ENCODE measurements at places on chromosomes 2 and 18.
A peak's percentile ranks its signal among the peaks of the same experiment; 100 is the strongest.

DNA sequence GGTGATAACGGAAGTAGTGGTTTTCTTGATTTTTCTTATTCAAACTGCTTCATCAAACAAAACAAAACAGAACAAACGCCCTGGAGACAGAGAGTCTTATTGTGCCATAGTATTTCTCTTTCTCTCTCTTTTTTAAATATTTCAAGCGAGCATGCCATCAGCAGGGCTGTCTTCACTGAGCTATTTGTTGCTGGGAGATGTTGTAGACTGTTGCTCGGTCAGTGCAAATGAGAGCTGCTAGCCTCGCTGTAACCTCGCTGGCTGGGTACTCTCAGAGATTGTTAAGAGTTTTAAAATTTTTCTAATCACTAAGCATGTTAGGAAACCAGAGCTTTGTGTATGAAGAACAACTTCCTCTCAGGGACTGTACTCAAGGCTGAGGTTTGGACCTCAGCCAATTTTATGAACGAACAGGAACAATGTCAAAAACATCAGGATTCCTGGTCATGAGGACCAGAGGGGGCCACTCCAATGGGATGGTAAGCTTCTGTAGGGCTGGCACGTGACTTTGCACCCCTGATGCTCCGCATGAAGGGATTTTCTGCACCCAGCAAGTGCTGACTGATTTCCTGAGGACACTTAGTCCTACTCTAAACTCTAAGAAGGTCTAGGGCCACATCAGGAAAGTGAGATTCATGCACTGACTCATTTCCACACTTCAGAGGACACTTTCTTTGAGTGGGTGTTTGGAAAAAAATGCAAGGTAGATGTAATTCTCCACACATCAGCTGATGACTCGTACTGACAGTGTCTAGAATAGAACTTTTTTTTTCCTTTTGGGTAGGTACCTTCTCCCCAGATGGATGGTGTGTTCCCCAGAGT lies 59.8 kb upstream of the IL1R1 start:
- peak; percentile 40 for DNase-seq

GRCh38 chr18:74266161-74266560 lies 25.6 kb downstream of the CYB5A start:
- no peak for DNase-seq

DNA sequence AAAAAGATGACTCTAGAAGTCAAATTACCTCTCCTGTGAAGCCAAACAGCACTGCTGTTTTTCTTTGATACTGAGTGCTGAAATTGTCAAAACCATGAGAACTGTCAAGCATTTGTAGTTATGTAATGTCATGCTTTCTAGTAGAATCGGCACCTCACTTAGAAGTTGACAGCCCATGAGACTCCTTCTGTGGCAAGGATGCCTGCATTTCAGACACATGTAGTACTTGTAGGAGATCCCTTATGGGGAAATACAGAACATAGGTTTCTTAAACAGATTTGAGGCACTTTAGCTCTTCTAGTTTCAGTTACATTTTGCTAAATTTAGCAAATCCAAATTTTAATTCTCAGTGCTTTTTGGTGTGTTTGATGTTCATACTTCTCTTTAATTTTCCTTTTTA lies 15.7 kb downstream of the ZNF407 start:
- DNase-seq, result no peak

DNA sequence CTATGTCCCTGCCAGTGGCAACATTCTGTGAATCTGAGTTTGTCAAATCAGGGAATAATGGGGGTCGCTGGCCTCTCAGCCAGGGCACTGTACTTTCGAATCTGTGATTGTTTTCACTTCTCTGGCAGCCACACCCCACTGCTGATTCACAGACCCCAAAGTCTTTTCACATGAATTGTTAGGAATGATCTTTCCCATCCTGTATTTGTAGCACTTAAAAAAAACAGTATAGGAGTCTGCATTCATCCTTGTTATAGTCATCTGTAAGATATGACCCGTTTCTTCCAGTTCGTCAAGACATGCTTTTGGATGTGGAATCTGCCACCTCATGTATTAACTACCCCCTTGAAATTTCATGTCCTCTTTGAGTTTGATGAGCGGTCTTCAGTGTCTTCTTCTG lies 928 bp downstream of the NAGK start:
- no peak for DNase-seq

DNA sequence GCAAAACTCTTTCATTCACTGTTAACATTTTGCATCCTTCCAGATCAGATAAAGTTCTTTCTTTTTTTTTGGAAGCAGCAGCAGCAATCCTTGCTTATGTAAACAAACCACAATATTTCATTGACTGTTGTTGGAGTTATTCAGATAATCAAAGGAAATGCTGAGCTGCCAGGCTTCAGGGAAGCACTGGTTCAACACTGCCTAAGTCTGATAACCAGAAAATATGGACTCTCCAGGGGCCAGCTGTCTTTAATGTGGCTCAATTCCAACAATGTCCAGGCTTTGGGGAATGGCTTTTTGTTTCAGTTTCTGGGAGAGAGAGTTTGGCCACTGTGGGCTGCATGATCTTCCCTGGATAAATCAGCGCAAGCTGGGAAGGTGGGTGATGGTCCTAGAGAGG lies 354.3 kb downstream of the AKAIN1 start:
- no peak for DNase-seq

DNA sequence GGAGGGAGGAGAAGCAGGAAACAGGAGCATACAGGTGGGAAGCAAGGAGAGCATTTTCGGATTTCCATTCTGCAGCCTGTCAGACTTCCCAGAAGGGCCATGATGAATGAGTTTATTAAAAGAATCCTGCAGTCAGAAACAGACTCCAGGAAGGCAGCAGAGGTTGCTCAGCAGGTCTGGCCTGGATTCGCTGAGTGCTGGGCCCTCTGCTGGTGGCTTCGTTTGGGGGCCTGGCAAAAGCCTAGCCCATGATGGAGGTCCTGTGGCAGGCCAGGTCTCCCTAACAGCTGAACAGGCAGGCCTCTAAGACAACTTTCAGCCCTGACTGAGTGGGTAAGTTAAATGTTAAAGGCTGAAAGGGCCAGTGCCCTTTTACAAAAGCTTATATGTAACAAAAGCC lies 108.2 kb upstream of the CAPN13 start:
- DNase-seq, result no peak

GRCh38 chr2:74593826-74594772 lies 39.6 kb downstream of the DOK1 start:
- no peak for DNase-seq

GRCh38 chr2:156110890-156111289 lies 221.6 kb downstream of the NR4A2 start:
- DNase-seq, result peak; percentile 18

DNA sequence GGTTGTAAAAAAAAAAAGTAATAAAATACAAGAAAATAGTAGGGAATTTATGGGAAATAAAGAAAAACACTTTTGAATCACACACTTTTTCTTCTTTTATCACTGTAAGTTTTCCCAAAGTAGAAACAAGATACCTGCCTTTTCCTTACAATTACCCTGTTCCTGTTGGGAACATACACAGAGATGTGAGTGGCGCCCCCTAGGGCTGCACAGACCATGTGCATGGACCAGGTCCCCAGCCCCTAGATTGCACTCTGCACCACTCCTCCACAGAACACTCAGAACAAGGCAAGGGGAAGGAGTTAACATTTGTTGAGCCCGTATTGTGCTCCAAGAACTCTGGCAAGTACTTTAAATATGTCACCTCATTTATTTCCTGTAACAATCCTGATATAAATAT lies 118.7 kb upstream of the NRP2 start:
- no peak for DNase-seq

DNA sequence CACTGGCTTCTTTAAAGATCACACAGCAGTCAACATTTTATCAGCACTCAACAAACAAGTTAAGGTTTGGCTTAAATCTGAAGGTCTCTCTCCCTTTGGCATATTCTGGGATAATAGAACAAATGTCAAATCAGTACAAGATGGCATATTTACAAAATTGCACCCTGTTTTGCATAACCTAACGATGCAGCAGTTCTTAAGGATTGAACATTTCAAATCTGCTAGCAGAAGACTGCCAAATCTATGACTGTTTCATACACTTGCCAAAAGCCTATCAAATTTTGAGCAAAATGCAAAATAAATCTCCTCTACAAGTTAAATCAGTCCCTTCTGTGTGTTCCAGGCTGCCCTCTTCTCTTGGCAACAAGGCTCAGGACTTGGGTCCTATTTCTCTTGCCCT lies 73.6 kb downstream of the DPP4 start:
- no peak for DNase-seq

GRCh38 chr2:200321780-200322534 lies 15.5 kb downstream of the SPATS2L start:
- no peak for DNase-seq

- peak; percentile 15 for DNase-seq
Measured at GRCh38 chr2:104976603-104977120, 61.2 kb upstream of the MRPS9 start.

DNA sequence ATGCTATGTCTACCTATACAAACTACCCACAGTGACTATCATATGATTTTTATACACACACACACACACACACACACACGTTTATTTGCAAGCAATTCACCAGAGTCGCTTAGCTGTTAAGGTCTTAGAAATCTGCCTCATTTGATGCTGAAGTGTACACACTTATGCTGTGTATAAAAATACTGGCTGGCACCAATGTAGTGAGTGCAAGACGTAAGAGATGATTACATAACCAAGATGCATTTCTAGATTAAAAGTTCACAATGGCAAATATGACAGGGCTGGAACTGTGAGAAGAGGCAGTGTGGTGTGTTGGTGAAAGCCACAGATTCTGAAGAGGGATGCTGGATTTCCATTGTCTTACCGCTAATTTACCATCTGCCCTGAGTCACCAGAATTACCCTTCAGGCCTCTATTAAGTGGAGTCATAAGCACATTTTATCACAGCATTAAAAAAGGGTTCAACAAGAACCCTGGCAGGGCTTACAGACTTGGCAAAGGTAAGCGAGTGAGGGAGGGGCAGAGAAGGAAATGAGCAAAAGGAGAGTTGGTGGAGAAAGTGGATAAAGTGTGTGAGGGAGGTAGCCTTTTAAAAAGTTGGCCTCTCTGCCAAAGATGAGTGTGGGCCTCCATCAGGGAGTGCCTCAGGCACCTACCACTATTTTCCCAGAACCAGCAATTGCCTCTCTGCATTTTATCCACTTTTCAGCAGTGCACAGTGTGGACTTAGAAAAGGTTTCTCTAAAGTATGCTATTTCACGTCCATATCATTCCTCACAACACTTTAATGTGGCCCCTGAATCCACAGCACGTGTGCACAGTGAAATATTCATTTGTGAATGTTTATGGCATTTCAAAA lies 21.5 kb downstream of the MEIS1 start:
- DNase-seq, result no peak

DNA sequence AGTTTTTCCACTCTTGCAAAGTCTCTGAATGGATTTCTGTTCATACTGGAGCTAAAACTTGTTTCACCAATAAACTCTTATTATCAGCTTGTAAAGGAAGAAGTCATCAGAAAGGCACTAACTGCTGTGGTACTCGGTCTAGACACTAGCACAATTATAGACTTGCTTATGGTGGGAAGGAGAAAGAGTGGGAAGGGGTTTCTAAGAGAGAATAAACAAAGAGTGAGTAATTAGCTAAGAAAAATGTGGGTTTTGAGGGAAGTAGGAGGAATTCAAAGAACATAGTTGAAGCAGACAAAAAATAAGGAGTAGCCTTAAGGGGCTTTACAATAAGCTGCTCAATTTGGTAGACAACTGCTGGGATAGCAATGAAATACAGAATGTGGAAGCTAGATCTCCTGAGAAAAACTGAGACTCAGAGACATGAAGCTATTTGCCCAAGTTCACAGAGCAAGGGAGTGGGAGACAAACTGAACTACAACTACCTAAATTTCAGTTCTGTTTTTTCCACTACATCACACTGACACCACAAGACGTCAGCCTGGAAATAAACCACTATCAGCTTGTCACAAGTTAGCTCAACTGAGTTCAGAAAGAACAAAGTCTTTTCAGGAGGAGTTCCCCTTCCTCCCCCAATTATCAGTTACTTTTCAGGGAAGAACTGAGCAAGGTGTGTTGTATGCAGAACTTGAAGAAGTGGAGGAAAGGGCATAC lies 59.7 kb downstream of the MAP4K3 start:
- no peak for DNase-seq

GRCh38 chr2:205768341-205768740 lies 86.0 kb downstream of the NRP2 start:
- DNase-seq, result no peak

GRCh38 chr2:141199711-141200110 lies 931.1 kb downstream of the LRP1B start:
- DNase-seq, result no peak

GRCh38 chr2:160207271-160207670 lies 7.2 kb upstream of the ITGB6 start:
- no peak for DNase-seq

DNA sequence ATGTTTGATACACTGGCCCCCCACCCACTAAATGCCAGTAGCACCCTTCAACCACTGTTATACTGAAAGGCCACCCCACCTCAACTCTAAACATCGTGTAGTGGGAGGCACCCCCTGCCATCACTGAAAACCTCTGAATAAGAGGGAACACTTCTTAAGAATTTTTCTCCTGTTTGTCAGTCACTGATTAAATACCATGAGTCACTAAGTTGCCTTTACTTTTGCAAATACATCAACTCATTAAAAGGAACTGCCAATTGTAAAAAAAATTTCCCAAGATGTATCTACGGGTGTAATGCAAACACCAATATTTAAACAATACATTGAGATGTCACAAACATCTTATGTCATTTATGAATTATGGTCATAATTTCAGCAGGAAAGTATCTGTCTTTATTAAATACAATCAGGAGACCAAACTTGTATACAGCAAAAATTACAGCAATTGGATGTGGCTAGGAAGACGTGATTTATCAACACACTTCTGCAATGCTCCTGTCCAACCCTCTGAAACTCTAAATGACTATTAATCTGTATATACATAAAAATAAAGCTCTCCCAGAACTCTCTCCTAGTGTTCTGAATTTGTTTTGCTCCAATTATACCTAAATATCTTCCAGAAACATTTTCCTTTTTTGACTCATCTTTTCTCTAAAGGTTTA lies 144.1 kb upstream of the STK17B start:
- no peak for DNase-seq

- no peak for DNase-seq
Measured at GRCh38 chr18:63322206-63322605, 2.6 kb upstream of the BCL2 start.

DNA sequence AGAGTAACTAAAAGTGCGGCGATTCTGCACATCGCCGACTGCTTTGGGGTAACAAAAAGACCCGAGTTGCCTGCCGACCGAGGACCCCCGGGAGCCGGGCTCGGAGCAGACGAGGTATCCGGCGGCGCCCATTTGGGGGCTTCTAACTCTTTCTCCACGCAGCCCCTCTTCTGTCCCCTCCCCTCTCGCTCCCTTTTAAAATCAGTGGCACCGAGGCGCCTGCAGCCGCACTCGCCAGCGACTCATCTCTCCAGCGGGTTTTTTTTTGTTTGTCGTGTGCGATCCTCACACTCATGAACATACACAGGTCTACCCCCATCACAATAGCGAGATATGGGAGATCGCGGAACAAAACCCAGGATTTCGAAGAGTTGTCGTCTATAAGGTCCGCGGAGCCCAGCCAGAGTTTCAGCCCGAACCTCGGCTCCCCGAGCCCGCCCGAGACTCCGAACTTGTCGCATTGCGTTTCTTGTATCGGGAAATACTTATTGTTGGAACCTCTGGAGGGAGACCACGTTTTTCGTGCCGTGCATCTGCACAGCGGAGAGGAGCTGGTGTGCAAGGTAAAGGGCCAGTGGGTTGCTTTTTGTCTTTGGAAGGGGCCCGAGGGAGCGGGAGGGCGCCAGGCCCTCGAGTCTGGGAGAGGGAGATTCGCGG lies 1.4 kb downstream of the TRIB2 start:
- DNase-seq, result peak; percentile 30

Data from activated CD8-positive, alpha-beta memory T cell treated with anti-CD3 and anti-CD28 coated beads, Interleukin-2, amount 50 U/mL, for 4 hours (primary cell).